ENCODE measurements at places on chromosomes 5 and 9. TPM values are rescaled to one million over a fixed set of nuclear protein-coding genes. Genes with fewer than 3 reads are reported as not detected.
A peak's percentile ranks its signal among the peaks of the same experiment; 100 is the strongest.

DNA sequence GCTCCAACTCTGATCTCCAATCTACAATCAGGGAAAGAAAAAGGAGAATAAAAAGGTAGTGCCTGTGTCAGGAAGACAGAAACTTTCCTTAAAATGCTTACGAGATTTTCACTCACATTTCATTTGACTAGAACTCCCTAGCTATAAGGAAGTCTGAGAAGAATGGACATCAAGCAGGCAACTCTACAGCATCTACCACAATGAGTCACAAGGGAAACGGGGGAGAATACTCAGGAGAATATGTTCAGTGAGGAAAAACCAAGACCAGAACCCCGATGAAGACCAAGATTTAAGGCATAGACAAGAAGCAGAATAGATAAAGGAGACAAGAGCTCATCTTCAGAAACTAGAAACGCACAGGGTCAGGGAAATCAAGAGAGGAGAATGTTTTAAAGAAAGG is 9.0 kb upstream of the SETD9 start:
- DNase-seq: no peak

Gene C5orf46
- total RNA-seq: not detected

DNA sequence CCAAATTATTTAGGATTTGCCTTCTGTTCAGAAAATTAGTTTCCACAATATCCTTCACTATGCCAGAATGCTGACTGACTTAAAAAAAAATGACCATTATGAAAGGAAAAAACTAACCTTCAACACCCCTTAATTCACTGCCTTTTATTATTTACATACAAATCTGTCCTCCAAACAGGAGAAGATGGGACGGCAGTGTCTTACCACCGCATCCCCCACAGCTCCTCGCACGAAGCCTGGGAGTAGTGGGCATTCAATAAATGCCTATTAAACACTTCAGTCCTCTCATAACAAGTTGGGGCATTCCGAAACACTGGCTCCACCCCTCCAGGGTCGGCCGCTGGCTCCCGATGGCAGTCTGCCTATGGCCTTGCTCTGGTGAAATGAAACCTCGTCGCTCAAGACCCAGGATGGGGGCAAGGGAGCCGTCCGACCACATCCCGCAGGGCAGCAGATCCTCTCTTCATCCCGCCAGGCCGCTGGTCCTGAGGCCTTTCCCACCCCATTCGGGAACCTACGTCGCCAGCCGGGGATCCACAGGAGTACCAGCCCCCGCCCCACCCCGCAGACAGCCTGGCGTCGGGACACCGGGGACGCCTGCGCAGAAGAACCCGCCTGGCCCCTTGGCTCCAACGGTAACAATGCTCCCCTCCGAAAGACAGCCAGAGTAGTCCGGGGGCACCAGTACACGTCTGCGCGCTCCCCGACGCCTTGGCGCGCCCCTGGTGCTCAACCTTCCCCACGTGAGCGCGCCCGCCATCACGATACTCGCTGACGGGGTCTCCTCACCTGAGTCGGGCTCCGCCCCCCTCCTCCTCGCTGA is 613 bp downstream of the ZBTB5 start:
- DNase-seq: no peak

DNA sequence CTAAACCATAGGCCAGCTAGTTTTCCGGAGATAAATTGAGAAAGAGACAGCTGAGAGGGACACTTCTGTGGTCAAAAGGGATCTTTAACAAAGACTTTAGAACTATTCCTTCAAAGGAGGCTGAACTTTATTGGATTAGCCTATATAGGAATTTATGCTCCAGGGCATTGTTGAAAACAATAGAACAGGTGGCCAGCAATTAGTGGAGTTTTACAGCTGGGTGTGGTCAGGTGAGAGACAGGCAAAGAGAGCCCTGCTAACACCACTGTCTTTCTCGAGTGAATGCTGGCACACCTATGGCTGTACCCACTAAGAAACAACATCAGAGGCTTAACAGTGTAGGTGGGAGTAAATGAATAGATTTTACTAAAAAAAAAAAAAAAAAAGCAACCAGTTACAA is 16.7 kb upstream of the TLR4 start:
- DNase-seq: no peak

DNA sequence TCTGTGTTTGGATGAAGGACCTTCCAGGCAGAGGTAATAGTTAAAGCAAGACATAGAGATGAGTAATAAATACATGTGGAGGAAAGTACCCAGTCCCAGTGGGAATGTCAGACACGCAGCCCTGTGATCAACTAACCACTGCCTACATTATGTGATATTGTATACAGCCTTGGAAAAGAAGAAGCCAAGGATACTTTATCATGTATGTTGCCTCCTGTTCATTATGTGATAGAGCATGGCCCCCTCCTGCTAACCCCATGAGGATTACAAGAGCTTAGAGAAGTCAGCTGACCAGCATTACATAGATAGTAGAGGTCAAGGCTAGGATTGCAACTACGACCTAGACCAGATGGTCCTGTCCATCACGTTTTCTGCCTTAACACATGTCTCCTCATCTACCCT is 497.0 kb upstream of the TNC start:
- DNase-seq: no peak

Gene PKD2L2
- total RNA-seq: not detected

Gene IRX1
- total RNA-seq: not detected

- DNase-seq: no peak
Observed at GRCh38 chr9:36164372-36164771, 4.8 kb upstream of the CCIN start.

- DNase-seq: no peak
Observed at GRCh38 chr5:67617051-67617450, 420.5 kb upstream of the CD180 start.

DNA sequence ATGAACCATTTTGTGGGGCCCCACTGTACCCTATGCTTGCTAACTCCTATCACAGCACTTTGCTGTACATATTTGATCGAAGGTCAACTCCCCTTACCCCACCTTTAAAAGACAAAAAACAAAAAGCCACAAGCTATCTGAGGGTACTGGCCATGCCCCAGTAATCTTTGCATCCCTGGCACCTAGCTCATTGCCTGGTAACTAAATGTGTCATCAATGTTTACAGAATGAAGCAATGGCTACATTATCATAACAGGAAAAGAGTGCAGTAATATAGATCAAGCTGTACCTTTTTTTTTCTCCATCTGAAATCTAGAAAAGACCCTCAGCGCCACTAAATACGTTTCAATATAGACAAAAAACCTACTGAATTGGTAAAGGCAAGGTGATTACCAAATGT is 188.0 kb downstream of the ELAVL2 start:
- DNase-seq: no peak

- DNase-seq: peak; percentile 30
Observed at GRCh38 chr5:17218353-17219005, 1.0 kb downstream of the BASP1 start.

Gene POLR3G
- total RNA-seq: 4.6 TPM

DNA sequence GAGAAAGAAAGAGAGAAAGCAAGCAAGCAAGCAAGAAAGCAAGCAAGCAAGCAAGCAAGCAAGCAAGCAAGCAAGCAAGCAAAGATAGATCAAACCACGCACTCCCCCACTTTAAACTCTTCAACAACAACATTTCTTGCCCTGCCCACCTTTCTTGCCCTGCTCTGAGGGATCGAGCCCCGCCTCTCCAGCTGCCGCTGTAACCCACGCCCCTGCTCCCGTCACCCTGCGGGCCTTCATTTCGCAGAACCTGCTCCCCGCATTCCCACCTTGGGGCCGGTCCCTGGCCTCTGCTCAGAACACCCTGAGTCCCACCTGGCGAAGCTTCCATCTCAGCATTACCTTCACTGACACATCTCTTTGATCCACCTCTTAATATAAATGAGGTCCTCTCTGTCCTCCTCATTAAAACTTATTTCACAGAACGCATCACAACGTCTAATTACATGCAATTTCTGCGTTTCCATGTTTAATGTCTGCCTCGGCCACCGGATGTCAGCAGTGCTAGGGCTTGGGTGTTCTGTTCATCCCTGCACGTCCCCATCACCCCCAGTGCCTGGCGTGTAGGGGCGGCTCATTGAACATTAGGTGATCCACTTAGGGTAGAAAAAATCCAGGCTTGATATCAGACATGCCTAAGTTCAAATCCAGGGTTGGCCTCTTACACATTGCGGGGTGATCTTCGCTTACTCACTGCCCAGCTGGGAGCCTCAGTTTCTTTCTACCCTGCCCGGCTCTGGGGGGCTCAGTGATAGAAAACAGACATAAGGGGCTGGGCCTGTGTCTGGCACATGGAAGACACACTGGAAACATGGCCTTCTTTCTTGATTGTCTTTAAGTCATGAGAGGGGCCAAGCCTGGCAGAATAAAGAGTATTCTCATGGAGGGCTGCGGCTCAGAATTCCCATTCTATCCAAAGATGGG is 187.6 kb downstream of the DAB2IP start:
- peak; percentile 16 for DNase-seq
